NCI-H2171 treated with DMSO at 0.1 percent for 48 hours (cell line): ENCODE measurements at places on chromosomes 11 and 22.

- peak; percentile 64 for DNase-seq
Measured at GRCh38 chr22:29625090-29625825, 21.8 kb downstream of the NF2 start.

DNA sequence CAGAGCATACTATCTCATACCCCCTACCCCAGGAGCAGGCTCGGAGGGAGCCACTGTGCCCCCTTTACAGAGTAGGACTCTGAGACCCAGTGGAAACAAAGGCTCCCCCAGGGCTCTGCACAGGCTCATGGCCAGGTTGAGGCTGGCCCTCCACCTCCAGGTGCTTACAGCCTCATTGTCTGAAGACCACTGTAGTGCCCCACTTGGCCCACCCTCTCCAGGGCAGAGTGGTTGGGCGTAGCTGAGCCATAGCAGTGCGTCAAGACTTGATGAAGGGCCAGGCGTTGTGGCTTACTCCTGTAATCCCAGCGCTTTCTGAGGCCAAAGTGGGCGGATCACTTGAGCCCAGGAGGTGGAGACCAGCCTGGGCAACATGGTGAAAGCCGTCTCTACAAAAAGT, 1.7 kb downstream of the ANKRD13D start:
- no peak for DNase-seq

DNA sequence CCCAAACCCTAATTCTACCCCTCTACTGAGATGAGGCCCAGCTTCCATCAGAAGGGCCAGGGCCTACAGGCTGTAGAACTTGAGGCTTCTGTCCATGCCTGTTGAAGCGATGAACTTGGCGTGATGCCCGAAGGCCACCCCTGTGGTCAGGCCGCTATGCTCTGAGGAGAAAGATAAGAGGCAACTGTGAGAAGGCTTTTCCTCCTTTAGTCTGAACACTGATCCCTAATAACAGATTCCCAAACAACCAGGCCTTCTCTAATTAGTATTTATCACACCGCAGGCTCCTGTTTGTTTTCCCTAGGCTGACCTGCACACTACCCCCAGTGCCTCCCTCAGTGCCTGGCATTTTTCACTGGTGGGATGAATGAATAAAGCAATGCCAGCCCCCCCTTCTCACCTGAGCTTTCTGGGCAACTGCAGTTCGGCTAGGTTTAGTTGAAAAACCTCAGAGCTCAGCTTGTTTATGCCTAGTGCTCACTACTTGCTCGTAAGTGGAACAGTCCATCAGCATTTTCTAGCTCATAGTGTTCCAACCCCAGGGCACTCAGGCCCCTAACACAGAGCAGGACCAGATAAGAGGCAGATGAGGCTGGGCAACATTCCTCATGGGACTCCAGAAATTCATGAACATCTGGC, 15.2 kb downstream of the PRPF19 start:
- DNase-seq: no peak

GRCh38 chr11:95850137-95850536, 59.8 kb downstream of the CEP57 start:
- no peak for DNase-seq
